ENCODE measurements at places on chromosomes 3 and 15. TPM values are rescaled to one million over a fixed set of nuclear protein-coding genes. Genes with fewer than 3 reads are reported as not detected.

DNA sequence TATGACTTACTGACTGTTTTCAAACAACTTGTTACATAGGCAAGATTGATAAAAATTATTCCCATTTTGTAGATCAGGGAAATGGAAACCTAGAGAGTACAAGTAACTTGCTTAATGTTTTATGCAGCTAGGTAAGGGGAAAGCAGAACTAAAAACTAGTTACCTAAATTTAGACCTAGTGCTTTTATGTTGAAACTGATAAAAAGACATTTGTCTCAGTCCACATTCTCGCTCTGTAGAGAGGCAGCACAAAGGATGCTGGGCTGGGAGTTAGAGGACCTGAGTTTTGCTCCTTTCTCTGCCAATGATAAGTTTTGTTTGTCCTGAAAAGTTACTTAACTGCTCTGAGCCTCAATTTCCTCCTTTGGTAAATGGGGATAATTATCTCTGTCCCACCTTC lies 17.4 kb downstream of the TIMP4 start:
- DNase-seq, result no peak

DNA sequence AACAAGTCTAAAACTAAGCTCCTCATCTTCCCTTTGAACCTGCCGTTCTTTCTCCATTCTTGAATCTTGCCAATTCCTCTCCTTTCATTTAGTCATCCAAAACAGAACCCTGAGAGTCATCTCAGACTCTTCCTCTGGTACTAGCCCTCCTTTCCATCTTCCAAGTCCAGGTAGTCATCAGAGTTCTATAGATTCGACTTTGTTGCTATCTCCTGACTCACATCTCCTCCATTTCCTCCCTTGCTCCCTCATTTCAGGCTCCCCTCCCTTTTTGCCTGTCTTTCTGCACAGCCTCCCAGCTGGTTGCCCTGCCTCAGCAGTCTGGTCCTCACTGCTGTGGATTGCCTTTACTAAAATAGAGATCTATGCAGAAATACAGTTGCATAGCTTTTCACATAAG lies 4.7 kb downstream of the ATG7 start:
- no peak for DNase-seq

Gene SUMF1
- 9.0 TPM for total RNA-seq

GRCh38 chr15:49286649-49287404 lies 116.8 kb downstream of the GALK2 start:
- DNase-seq, result no peak

DNA sequence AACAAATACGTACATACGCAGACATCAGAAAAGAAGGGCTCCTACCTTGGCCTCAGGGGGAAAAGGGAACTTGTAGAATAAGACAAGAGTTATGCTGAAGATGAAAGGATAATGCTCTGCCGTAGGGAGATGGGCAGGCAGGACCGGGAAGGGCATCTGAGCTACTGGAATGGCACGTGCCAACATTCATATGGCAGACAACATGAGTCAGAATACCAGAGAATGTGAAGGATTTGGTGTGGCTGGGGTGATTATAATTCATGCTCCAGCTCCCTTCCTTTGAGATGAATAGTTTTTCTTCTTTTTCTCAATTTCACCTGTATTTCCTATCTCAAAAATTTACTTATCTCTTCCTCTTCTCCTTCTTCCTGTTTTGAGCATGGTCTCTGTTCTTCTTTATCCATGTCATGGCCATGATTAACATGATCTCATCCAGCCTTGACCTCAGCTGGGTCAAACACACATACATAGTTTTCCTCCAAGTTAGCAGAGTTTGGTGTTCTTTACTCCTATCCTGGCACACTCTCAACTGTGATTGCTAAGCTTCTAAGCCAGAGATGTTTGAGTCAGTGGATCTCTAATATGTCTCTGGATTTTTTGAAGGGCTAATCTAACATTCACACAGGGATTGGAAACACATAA lies 507.0 kb downstream of the FOXP1 start:
- no peak for DNase-seq

Gene FBXO45
- 14.9 TPM for total RNA-seq

- DNase-seq, result no peak
Measured at GRCh38 chr3:81363816-81364215, 397.6 kb downstream of the GBE1 start.

Gene GOLGA6D
- total RNA-seq, result not detected

DNA sequence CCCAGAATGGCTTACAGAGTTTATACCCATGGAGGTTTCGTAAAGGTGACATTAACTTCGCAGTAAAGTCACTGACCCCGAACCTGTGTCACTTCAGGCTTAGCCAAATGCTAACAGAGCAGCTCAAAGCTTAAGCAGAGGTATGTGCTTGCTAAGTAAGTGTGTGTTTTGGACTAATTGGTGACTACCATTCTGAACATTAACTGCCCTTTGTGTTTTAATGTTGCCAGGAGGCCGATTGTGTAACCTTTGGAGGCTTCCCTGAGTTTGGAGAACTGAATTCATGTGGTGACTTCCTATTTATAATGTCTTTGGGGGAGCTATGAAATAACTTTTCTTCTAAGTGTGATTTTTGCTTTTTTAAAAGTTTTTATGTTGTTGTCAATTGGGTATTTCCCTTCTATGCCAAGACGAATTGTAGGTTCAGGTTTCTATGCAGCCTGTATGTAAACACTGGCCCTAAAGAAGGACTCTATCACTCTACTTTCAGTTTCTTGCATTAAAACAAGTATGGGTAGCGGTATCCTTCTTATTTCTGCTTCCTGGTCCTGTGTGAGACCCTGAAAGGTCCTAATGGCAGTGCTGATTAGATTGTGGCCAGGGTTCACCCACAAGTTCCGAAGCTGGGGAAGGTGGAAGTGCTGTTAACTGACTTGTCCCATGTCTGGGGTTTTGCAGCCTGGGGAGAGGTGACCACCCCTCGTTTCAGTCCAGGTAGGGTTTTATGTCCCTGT lies 86.3 kb downstream of the IGF1R start:
- DNase-seq, result no peak

DNA sequence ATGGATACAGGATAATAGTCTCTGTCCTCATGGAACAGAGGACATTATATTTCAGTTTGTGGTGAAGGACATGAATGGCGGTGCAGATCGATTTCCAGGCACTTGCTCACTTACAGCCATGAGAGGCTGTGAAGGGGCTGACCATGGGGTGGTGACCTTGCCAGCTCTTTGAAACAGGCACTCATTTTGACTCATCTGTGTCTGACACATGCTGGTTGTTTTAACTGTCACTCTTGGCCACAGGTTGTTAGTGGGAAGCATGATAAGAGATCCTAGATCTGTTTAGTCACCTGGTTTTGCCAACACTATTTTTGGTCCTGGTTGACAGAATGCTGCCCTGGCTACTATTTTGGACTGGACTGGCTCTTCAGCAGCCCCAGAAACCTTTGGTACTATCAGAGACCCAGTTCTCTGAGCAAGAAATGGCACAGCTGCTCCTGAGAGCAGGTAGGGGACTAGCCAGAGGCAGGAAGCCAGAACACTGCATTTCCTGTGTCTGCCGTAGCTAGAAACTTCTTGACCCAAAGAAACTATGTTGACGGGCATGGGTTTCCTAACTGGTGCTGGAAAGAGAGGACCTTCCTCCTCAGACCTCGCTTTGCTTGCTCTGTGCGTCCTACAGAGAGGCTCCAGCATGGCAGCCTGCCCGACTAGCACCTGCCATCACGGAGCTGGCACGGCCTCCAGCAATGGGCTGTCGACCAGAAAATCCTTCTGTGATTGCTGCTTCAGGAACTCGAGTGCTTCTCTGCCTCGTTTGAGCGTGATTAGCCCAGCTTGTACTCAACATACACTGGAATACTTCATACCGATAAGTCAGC lies 6.3 kb downstream of the PXYLP1 start:
- DNase-seq, result peak; percentile 23

DNA sequence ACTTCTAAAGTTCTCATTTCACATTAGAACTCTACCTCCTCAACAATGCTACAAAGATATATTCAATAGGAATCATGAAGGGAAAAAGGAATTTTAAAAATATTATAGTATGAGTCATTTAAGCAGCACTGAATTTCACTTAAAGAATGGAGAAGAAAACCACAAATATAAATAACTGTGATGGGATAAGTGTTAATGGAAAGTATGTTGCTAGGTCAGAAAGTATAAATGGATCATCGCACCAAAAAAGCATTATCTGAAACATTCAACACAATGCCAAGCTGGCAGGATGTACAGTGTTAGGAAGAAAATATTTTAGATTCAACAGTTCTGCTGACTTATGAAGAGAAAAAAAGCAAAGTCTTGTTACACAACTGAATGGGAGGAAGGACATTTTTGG lies 101.4 kb downstream of the TFG start:
- DNase-seq, result no peak

Gene CNTN3
- total RNA-seq, result not detected

DNA sequence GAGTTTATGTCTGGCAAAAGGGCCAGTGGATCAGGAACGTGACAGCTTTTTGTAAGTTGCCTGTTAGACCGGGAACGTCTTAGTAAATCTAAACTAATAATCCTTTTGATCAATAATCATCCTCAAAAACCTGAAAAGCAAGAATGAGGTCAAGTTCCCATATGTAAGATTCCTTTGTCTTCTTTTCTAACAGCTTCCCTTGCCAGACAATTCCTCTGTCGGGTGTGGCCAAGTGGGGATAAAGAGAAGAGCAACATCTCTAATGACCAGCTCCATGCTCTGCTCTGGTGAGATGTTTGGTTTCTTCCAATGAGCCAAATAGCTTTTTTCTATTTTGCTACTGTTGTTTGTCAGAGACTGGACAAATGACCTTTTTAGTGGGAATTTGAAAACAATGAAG lies 19.8 kb downstream of the FANCD2OS start:
- DNase-seq, result no peak

GRCh38 chr15:60396100-60396499 lies 1.7 kb downstream of the ANXA2 start:
- no peak for DNase-seq

GRCh38 chr3:102714567-102714966 lies 279.8 kb downstream of the ZPLD1 start:
- DNase-seq, result no peak

DNA sequence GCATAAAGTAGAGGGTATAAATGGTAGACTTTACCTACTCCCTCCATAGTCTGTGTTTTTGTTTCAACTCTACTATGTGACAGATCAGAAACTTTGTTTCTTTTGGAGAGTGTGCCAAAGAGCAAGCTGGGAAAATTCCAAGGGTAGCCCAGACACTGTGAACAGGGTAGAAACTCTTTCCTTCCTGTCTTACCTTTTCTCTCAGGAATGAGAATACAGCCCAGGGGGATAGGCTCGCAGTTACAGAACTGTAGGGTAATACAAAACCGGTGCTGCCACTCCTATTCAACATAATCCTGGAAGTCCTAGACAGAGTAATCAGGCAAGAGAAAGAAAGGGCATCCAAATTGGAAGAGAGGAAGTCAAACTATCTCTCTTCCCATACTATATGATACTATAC lies 256.3 kb downstream of the CPNE4 start:
- DNase-seq, result no peak

- no peak for DNase-seq
Measured at GRCh38 chr3:106825962-106826605, 551.2 kb upstream of the CCDC54 start.

Gene HHATL
- not detected for total RNA-seq

DNA sequence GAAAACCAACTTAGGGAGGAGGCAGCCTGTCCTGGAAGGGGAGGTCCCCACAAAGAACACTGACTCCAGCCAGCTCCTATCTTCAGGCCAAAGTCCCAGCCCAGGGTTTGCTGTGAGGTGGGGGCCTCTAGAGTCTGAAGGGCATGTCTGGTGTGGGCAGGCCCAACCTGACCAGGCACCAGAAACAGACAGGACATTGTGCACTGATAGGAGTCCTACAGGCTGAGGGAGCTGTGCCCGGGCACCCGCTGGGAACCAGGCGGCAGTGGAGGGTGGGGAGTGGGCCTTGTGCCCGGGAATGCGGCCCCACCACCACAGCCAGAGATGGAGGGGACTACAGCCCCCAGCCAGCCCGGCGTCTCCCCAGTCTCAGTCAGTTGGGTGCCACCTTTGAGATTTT lies 161.4 kb downstream of the WNT7A start:
- DNase-seq, result no peak

DNA sequence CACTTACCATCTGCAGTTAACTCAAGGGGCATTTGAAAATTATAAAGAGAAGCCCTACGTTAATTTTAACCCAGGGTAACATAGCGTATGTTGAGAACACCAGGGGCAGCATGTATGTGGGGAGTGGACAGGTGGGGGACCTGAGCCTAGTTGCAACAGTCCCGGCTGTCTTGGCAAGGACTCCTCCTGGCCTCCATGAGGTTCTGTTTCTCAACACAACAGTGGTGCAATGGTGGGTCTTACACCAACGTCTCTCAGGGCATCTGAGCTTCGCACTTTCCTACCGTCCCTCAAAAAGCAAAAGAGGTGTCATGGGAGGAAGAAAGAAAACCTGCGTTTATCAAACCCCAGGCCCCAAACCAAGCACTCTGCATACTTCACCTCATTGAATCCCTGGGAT lies 50.6 kb downstream of the MGLL start:
- no peak for DNase-seq

GRCh38 chr3:112111785-112112402 lies 21.2 kb downstream of the GCSAM start:
- peak; percentile 79 for DNase-seq

DNA sequence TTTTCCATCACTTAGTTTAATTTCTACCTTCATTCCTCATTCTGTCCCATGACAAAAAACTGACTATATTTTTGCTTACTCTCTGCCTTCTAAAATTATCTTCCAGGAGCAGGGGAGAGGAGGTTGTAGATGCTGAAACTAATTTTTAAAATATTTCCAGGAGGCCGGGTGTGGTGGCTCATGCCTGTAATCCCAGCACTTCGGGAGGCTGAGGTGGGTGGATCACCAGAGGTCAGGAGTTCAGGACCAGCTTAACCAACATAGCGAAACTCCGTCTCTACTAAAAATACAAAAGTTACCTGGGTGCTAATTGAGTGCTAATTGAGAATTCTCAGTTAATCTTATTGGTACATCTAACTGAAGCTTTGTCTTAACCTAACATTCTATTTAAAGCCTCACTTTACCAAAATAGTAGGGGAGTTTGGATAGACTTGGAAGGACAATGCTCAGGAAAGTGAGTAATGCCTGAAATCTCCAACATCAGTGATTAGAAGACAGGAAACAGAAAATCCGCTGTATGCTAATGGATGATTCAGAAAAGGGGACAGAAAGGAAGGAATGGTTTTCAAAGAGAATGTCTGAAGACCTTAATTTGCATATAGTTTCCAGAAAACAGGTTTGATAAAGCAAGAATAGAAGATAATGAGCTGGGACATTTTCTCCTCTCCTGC lies 336.1 kb downstream of the GBE1 start:
- DNase-seq, result no peak

Gene GABRB3
- total RNA-seq, result 0.12 TPM

All from activated CD4-positive, alpha-beta T cell treated with anti-CD3 and anti-CD28 coated beads, Interleukin-2, amount 10 ng/mL, durations not matched to agents 7 days and 5 days (primary cell).